NK-92 treated with Interleukin-12 subunit alpha and Interleukin-12 subunit beta, amount 100 ng/mL, for 24 hours (cell line): ENCODE measurements at places on chromosomes 5 and 9.

- no peak for DNase-seq
These were observed 44.6 kb upstream of the SHOC1 start for GRCh38 chr9:111839387-111839786.

DNA sequence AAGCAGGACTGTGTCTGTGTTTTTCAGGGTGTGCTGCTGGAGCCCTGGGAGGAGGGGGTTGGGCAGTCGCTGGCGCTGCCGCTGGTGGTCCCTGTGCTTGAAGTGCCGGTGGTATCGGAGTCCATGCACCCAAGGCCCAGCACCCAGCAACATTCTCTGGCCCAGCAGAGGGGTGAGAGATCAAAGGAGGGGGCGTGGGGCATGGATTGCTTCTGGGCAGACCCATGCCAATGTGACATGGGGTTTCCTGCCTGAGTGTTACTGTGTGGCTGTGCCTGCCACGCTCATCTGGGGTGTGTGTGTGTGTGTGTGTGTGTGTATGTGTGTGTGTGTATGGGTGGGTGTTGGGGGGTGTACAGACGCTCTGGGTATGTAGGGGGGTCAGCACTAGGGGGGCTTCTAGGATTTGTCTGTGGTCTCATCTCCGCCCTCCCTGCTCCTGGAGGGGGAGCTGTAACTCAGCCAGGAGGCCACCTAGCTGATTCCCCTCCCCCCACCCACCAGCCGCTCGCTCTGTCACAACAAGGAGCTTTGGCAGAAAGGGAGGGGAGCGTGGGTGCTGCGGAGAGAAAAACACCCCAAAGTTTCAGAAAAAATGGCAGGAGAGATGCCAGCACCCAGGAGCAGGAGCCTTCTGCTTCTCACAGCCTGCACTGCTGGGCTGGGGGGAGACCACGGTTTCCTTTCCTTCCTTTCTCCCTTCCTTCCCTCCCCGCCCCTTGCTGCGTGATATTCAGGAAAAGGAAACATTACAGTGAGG lies 35.9 kb upstream of the HSPA9 start:
- DNase-seq: no peak

DNA sequence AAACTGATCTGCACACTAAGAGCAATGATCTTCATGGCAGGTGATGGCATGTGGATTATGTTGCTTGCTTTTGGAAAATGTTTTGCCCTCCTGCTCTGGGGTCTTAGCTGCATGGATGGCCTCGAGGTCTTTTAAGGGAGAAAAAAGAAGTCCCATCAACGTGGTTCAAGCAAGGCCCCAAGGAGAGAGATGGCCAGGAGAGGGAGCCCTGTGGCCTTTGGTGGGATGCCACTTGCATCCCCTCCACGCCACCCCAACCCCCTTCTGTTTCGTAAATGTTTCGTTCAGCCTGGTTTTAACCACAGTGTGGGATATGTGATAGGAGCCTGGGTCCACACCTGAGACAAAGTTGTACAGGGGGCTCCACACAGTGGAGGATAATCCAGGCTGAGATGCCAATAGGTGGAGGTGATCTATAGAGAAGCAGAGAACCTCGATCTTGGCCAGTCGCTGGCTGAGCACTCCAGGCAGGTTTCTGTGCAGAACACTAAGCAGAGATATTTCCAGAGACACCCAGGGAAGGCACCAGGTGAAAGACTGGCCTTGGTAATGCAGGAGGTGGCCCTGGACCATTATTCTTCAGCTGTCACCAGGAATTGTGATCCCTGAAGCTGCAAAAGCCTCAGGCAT lies 25.8 kb upstream of the FRRS1L start:
- no peak for DNase-seq

- DNase-seq: no peak
These were observed 199.9 kb downstream of the EBF1 start for GRCh38 chr5:158899792-158900191.

GRCh38 chr5:157371655-157372471 lies 88.2 kb upstream of the NIPAL4 start:
- no peak for DNase-seq

- DNase-seq: no peak
These were observed 28.2 kb downstream of the ERGIC1 start for GRCh38 chr5:172862165-172862801.

DNA sequence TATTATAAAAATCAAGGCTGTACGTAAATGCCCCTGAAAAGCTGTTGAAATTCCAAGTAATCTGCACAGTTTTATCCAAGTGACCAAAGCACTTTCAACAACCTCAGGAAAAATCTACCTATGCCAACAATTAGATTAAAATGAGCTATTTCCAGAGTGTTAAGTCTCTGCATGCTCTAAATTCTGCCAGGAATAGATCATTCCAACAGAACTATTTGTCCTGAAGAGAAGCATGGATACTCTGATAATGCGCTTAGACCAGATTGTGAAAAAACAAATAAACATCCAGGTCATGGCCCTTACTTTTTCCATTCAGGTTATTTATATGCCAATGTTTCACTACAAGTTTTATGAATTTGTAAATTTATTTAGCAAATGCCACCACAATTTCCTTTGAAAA lies 59.1 kb downstream of the PLK2 start:
- DNase-seq: no peak

GRCh38 chr5:6553972-6554371 lies 78.9 kb downstream of the NSUN2 start:
- no peak for DNase-seq

GRCh38 chr9:109182940-109183798 lies 16.1 kb upstream of the FRRS1L start:
- no peak for DNase-seq

- no peak for DNase-seq
These were observed 34.3 kb upstream of the CAST start for GRCh38 chr5:96627792-96628398.

- DNase-seq: peak; percentile 38
These were observed 96.5 kb upstream of the LMX1B start for GRCh38 chr9:126516936-126517832.

GRCh38 chr9:18555105-18555883 lies 81.3 kb downstream of the ADAMTSL1 start:
- no peak for DNase-seq

GRCh38 chr5:113276001-113276400 lies 158.8 kb downstream of the TSSK1B start:
- no peak for DNase-seq

DNA sequence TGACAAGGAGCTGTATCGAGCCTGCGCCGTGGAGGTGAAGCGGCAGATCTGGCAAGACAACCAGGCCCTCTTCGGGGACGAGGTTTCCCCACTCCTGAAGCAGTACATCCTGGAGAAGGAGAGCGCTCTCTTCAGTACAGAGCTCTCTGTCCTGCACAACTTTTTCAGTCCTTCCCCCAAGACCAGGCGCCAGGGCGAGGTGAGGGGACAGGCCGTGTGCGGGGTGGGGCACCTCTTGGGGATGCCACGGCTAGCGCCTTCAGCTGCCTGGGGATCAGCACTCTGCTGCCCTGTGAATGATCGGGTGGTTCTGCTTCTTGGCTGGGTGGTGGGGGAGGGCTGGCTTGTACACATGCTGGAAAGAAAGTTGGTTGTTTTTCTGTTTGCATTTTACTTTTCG lies 1.7 kb downstream of the NELFB start:
- no peak for DNase-seq

- DNase-seq: no peak
These were observed 128.3 kb downstream of the BOD1 start for GRCh38 chr5:173488144-173488543.

GRCh38 chr9:108057421-108058134 lies 568.0 kb upstream of the KLF4 start:
- no peak for DNase-seq

DNA sequence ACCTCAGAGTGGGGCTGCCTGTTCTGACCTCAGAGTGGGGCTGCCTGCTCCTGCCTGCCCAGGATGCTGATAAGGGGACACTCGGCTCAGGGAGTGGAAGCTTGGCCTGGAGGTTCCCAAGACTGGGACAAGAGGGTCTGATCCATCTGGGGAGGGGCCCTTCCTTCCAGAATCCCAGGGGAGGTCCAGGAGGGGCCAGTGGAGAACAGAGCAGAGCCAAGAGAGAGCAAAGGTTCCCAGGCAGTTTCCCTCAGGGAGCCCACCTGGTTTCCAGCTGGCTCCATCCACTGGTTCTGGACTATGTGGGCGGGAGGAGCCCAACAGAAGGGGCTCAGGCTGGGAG lies 49.1 kb upstream of the RNU6ATAC start:
- DNase-seq: no peak

- DNase-seq: no peak
These were observed 119.4 kb downstream of the VCAN start for GRCh38 chr5:83590966-83591365.

GRCh38 chr5:171207256-171207847 lies 101.7 kb upstream of the TLX3 start:
- no peak for DNase-seq

GRCh38 chr9:76415731-76416130 lies 21.5 kb upstream of the RFK start:
- DNase-seq: no peak

GRCh38 chr5:6652025-6652424 lies 18.8 kb downstream of the SRD5A1 start:
- DNase-seq: no peak

DNA sequence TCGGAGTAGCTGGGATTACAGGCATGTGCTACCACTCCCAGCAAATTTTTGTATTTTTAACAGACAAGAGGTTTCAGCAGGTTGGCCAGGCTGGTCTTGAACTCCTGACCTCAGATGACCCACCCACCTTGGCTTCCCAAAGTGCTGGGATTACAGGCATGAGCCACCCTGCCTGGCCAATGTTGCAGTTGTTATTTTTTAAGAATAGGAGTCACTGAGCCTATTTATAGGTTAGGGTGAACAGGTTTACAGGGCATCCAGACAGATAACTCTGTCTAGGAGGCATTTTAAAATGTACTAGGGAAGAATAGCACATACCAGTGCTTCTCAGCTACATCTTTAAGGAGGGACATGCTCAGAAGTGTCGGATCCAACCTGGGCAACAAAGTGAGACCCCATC lies 60.1 kb upstream of the BNC2 start:
- no peak for DNase-seq

GRCh38 chr5:109825450-109825849 lies 135.7 kb downstream of the MAN2A1 start:
- DNase-seq: no peak

GRCh38 chr5:178387856-178388190 lies 155.2 kb upstream of the PHYKPL start:
- no peak for DNase-seq

DNA sequence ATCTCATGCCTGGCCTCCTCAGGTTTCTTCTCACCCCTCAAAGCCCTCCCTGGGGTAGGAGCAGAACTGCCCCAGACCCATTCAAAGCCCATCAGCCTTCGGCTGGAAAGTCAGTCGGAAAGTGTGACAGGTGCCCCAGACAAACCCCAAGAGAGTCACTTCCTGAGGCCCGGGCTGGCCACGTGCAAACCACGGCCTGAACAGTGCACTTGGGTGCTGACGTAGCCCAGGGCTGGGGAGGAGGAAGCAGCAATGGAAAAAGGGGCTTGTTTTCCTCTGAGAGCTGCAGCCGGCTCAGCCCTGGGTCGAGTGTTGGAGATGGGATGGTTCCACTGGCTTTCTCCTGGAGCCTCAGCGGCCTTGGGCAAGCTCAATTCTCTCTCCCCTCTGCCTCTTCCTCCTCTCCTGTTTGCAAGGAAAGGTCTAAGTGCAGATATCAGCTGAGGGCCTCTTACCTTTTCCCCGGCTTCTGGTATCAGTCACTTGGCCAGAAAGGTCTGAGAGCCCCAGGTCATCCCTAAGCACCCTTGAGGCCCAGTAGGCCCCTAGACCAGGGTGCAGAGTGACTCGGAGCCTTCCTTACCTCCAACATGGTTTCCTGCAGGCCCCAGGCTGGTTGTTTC lies 5.9 kb upstream of the EGR1 start:
- DNase-seq: peak; percentile 90

DNA sequence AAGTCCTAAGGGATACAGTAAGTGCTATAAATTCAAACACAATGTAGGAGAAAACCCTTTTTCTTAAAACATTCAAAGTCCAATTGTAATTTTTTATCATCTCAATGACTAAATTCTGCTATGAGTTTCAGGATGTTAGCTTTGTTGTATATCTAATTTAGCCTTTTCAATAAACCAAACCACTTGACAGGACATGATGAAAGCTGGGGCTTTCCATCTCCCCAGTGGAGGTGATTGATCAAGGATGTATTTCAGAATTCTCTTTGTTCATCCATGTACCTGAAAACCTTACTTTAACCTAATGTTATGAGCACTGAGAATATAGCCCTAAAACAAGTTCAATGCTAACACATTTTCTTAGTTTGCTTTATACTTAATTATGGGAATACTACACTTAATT lies 639.0 kb upstream of the ITGA1 start:
- DNase-seq: no peak

DNA sequence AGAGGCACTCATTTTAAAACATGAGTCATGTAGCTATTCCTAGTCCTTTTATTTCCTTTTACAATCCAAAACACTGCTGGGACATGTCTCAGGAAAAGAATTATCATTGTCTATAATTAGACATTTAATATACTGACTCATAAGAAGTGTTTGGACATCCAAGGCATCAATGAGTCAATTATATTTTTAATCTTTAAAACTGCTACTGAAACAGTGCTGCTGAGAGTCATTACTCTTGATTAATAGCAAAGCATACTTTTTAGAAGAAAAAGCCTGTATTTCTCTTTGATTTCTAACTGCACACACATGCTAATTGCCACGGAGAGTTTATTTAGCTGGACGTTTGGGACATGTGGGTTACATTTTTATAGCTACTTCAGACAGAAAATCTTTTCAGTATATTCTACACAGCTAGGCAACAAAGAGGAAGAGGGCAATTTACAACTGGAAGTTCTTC lies 1249.0 kb upstream of the CDH18 start:
- DNase-seq: no peak

DNA sequence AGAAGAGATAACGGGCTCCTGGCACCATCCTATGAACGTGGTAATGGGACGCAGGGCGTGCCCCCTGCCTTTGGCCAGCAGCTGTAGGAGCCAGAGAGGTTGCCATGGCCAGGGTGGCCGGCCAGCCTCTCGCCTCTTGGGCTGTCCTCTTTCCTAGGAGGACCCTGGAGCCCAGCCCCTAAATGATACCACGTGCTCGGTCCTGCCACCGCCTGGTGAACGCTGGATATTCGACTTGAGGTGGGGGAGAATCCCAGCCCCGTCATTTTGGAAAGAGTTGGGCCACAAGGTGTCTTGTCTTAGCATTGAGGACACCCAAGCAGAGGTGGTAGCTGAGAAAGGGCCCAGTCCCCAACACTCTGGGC lies 391 bp upstream of the NRG2 start:
- no peak for DNase-seq

DNA sequence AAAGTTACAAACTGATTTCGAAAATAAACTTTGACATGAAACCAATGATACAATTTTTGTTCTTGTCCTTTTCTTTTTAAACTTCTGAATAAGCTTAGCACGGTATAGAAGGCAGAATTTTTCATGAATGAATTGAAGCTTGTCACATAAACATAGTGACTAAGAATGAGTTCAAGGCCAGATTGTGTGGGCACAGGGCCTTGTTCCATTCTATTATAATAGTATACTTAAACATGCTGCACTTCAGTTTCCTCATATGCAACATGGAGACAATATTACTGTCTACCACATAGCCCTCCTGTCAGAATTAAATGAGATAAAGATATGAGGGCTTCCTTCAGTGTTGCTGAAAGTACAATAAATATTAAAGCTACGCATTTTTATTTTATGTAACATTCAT lies 204.2 kb upstream of the HAPLN1 start:
- DNase-seq: no peak
